ENCODE measurements at places on chromosomes 1 and 21.

GRCh38 chr1:204744107-204744779 is 58.7 kb upstream of the LRRN2 start:
- no peak for DNase-seq

- DNase-seq, result no peak
These were observed 147.7 kb upstream of the IVNS1ABP start for GRCh38 chr1:185464777-185465176.

- DNase-seq, result no peak
These were observed 19.1 kb downstream of the COL6A2 start for GRCh38 chr21:46116776-46117585.

GRCh38 chr1:231069333-231069732 is 29.3 kb upstream of the FAM89A start:
- no peak for DNase-seq

DNA sequence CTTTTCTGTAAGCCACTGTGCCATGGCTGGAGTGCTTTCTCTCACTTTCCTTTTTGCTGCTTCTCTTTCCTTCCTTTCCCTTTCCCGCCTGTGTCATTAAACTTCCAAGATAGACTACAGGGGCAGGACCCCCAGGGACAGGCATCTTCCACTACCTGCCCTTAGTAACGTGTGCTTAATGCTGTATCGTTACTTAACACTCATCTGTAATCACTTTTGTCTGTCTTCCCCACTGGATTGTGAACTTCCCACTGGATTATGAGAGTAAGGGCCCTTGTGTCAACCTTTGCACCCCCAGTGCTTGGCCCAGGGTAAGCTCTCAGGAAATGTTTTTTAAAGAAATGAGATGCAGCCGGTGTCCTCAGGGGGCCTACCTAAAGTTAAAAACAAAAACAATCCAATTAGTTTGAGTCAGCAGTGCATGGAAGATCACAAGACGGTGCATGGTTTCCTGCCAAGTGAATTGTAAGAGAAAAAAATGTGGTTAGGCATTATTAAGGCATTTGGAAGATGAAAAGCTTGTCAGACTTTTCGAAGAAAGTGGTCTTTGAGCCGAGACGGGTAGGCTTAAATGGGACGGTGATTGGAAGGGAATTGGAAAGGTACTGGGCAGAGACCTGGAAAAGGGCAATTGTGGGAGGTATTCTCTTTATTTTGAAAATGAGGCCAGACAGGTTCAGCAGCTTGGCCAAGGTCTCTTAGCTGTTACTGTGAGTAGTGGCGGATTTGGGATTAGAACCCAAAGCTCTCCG is 958 bp downstream of the LYPLAL1 start:
- no peak for DNase-seq

DNA sequence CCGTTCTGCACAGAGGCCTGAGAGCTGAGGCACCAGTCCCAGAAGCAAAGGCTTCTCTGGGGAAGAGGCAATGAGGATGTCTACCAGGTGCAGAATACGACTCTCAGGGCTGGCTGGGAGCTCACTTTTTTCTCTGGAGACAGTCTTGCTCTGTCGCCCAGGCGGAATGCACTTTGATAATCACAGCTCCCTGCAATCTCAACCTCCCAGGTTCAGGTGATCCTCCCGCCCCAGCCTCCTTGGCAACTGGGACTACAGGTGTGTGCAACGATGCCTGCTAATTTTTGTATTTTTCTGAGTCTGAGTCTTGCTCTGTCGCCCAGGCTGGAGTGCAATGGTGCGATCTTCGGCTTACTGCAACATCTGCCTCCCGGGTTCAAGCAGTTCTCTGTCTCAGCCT is 17.6 kb downstream of the NADK start:
- no peak for DNase-seq

DNA sequence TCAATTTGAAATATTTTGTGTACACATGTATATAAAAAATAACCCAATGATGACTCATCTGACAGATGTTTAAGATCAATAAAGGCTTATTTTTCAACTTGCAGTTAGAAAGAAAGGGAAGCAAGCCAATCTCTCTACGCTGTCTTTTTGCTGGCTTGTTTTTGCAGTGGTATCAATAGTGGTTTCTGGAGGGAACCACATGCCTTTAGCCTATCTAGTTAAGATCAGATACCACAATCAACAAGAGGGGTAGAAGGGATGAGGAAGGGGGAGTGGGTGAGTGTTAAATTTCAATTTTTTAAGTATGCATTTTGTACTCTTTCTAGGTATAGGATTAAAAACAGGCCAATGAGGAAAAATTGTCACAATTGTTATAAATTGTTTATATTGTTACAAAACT is 276.2 kb downstream of the KCNH1 start:
- DNase-seq, result no peak

DNA sequence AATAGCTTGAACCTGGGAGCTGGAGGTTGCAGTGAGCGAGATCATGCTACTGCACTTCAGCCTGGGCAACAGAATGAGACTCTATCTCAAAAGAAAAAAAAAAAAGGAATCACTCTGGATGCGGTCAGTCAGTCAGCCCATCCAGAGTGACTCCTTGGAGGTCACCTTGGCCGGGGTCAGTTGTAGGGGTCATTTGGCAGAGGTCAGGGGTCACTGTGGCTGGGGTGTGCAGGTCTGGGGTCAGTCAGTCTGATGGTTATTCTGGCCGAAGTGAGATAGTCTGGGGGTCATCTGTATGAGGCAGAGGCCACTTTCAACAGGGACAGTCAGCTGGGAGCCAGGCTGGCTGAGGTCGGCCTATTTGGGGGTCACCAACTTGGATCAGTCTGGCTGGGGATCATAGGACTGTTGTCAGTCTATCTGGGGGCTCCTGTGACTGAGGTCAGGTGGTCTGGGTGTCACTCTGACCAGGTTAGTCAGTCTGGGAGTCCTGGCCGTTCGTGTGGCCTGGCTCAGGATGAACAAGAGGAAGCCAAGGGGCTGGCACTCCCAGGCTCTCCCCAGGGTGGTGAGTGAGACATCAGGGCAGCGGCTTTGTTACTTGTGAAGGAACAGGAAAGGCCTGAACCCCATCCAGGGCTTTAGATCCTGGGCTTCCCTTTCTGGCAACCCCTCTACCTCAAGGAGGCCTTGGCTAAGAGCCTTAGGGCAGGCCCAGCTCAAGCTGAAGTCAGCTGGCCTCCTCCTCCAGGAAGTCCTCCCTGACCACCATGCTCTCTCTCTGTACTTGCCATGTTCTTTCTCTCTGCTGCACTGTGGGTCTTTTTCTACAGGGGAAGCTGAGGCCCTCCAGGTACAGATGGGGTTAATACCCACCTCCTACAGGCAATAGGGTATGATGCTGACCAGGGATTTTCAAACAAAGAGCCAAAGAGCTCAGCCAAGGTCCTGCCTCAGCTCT is 15.1 kb downstream of the PTPRU start:
- no peak for DNase-seq

GRCh38 chr21:42097274-42097673 is 26.2 kb downstream of the UMODL1 start:
- no peak for DNase-seq
